Stimulated activated CD4-positive, alpha-beta T cell treated with anti-CD3 and anti-CD28 coated beads, TNF-alpha, amount 100 ng/mL, for 48 hours (primary cell): ENCODE measurements at places on chromosomes 12 and 14.

- DNase-seq, result no peak
Measured at GRCh38 chr14:61470261-61470960, 149.0 kb downstream of the PRKCH start.

GRCh38 chr14:92328664-92329255, 5.8 kb downstream of the SLC24A4 start:
- no peak for DNase-seq

DNA sequence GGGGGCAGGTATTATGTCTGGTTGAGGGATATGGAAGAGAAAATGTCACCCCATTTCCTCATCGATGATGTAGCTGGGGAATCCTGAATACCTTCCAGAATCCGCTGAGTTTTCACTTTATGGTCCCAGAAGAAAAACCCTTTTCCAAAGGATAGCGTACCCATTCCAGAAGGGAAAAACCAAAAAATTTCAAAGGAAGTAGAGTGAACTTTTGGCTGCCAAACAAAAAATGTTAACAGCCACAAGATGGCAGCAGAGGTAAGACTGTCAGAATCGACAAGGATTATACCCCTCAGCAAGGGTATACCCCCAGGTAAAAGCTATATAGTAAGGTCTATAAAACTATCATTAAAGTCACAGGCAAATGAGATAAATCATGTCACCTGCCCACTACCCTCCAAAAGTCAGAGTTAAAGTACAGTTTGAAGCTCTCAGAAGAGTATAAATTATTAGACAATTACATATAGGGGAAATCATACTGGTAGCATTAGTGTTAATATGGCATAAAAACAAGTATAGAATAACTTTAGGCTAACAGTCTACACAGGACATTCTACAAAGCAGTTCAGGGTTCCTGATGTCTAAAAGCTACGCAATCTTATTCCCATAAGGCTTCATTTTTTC, 18.0 kb downstream of the ACIN1 start:
- no peak for DNase-seq

DNA sequence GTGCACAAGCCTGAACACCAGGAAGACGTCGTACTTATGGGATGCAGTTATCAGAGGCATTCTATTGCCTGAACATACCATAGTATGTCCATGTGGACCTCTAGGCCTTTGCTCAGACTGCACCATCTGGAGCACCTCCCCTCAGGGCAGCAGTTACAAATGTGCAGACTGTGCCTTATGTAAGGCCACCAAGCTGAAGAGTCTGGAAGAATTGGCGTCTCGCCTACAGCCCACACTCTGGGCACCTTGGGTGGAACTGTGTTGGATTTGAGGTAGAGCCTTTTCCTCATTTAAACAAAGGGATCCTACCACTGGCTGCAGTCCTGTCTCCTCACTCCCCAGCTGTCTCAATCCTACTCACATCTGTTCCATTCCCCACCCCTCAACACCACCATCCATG, 204.3 kb upstream of the FRMD6 start:
- no peak for DNase-seq

GRCh38 chr12:29804019-29804418, 20.3 kb upstream of the TMTC1 start:
- DNase-seq, result no peak

- DNase-seq, result no peak
Measured at GRCh38 chr12:107501681-107502080, 183.9 kb upstream of the PWP1 start.

GRCh38 chr12:18419311-18419710, 158.0 kb downstream of the PIK3C2G start:
- DNase-seq, result no peak

DNA sequence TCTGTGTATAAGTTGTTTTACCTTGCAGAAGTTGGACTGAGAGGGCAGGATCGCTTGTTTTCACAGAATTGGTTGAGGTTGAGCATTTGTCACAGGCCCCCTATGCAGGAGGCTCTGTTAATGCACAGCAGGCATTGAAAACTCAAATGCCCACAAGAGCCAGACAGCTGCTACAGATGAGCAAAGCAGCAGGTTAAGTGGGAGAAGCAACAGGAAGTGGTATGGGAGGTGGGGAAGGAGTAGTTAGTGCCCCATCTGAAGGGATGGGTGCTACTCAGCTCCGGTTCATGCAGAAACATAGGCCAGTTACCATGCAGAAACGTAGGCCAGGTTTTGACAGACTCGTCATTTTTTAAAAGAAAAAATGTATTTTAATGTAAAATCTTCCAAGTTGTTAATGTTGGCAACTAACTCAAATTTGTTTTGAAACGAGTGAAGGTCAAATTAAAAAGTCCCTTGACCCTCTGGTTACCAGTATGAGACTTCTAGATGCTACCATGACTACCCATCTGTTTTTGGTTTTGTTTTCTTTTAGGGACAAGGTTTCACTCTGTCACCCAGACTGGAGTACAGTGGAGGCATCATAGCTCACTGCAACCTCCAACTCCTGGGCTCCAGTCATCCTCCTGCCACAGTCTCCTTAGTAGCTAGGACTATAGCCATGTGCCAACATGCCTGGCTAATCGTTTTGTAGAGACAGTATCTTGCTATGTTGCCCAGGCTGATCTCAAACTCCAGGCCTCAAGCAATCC, 84.7 kb upstream of the FRMD6 start:
- DNase-seq, result no peak

DNA sequence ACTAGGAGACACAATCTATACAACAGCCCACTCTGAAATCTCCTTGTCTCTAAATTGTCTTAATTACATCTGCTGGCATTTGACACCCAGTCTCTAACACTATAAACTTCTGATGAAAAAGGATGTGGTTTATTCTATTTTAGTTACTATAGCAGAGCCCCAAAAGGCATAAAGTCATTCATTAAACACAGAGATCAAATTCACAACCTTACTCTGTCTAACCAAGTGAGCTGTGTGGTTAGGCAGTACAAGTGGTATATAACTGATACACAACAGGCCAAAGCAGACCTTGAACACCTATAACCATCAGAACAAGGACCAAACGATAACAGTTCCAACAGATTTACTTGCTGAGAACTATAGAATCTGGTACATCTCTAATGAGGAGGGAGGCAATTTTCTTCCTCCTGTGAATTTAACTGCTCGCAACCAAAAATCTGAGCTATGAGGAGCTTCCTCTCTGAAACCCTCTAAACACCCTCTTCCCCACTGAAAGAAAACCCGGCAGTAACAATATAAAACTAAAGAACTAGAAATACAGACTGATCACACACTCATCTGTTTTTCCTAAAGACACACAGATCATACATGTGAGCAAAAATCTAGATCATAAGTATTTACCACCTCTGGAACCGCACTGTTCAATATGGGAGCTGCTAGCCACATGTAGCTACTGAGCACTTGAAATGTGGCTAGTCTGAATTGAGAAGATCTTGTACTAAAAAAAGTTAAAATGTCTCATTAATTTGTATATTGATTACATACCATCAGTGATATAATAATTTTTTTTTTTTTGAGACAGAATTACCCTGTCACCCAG, 17.7 kb downstream of the SPPL3 start:
- no peak for DNase-seq

DNA sequence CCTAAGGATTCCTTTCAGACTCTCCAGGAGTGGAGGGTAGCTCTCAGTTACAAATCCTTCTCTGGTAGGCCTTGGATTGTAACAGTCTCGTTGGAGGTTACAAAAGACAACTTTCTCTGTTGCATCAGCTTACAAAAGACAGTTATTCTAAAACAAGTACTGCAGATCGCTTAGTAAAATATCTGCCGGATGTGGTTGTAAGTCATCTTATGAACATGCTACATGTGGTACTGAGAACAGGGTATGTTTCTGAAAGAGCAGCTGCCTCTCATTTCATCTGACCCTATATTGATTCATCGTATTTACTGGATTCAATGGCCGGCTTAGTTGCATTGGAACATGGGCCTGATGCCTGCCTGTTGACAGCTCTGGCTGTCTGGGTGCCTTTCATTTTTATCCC, 157.4 kb downstream of the PTCSC3 start:
- DNase-seq, result no peak

- no peak for DNase-seq
Measured at GRCh38 chr12:117444781-117445180, 83.4 kb upstream of the NOS1 start.

DNA sequence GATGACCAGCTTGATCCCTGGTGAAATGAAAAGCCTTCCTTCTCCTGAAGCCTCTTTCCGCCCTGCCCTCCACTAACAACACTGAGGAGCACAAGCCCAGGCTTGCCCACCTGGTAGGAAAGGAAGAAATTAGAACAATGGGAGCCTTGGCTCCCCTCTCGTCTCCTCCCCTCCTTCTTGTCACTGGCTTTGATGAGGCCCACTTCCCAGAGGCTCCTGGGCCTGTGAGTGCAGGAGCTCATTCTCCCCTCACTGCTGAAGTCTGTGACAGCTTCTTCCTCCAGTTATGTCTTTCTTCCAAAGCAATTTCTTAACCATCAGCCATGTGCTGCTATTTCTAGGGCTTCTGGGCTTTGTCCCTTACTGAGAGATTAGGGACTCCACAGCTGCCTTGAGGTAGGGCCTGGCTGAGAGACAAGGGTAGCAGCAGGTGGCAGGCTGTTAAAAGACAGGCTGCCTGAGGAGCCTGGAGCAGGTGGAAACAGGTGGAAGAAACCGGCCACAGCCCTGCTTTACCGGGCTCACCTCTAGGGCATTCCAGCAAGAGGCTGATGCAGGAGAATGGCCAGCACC, 53.6 kb upstream of the SRSF5 start:
- DNase-seq, result no peak

GRCh38 chr12:111178181-111179081, 190.5 kb downstream of the PHETA1 start:
- no peak for DNase-seq
